Right renal cortex interstitium (tissue), 3 donors: ENCODE measurements at places on chromosomes 7 and 10. TPM values are rescaled to one million over a fixed set of nuclear protein-coding genes. Genes with fewer than 3 reads are reported as not detected.

ABCC2 gene
- 11.1 TPM for polyA plus RNA-seq

PRTFDC1 gene
- 48.3 TPM for polyA plus RNA-seq

NUDT13 gene
- 5.7 TPM for polyA plus RNA-seq

NRP1 gene
- polyA plus RNA-seq: 160 TPM

PPP1R3C gene
- 32.2 TPM for polyA plus RNA-seq

MINPP1 gene
- polyA plus RNA-seq: 45.9 TPM

FOXI2 gene
- 1.7 TPM for polyA plus RNA-seq

CALML3 gene
- not detected for polyA plus RNA-seq

TMEM273 gene
- polyA plus RNA-seq: 2.8 TPM

STRIP2 gene
- 2.2 TPM for polyA plus RNA-seq

CHST15 gene
- polyA plus RNA-seq: 19.3 TPM

FGL2 gene
- 92.3 TPM for polyA plus RNA-seq

NCF1 gene
- polyA plus RNA-seq: 1.5 TPM

NKX1-2 gene
- not detected for polyA plus RNA-seq

ZNF117 gene
- polyA plus RNA-seq: 24.4 TPM

BTBD16 gene
- polyA plus RNA-seq: 0.60 TPM

KNDC1 gene
- 5.5 TPM for polyA plus RNA-seq

OGDHL gene
- polyA plus RNA-seq: 45.7 TPM

CHAT gene
- polyA plus RNA-seq: not detected

ENKUR gene
- polyA plus RNA-seq: 4.9 TPM

OR2A12 gene
- not detected for polyA plus RNA-seq

BICC1 gene
- 90.1 TPM for polyA plus RNA-seq

FBXW4 gene
- 59.7 TPM for polyA plus RNA-seq

ITIH2 gene
- 0.61 TPM for polyA plus RNA-seq

FGF8 gene
- polyA plus RNA-seq: 7.3 TPM

UPK3B gene
- polyA plus RNA-seq: 0.17 TPM

CISD1 gene
- polyA plus RNA-seq: 60.4 TPM

MRC1 gene
- polyA plus RNA-seq: 11.3 TPM

AHR gene
- polyA plus RNA-seq: 30.8 TPM

AEBP1 gene
- 60.0 TPM for polyA plus RNA-seq

OPN1SW gene
- 1.2 TPM for polyA plus RNA-seq

CPED1 gene
- polyA plus RNA-seq: 36.9 TPM

MYPN gene
- polyA plus RNA-seq: 0.08 TPM

DMBT1 gene
- 0.04 TPM for polyA plus RNA-seq

TRIM50 gene
- polyA plus RNA-seq: 0.15 TPM

PRXL2A gene
- polyA plus RNA-seq: 116 TPM

GRM3 gene
- polyA plus RNA-seq: 0.18 TPM

RET gene
- 19.4 TPM for polyA plus RNA-seq

LBX1 gene
- polyA plus RNA-seq: not detected

VGF gene
- 0.21 TPM for polyA plus RNA-seq

CDK13 gene
- 66.1 TPM for polyA plus RNA-seq

PDE6C gene
- polyA plus RNA-seq: 0.24 TPM

TRPV5 gene
- 0.76 TPM for polyA plus RNA-seq

CFAP46 gene
- polyA plus RNA-seq: 6.7 TPM

HDAC9 gene
- polyA plus RNA-seq: 9.5 TPM

SH2D4B gene
- 0.04 TPM for polyA plus RNA-seq

FAM131B gene
- polyA plus RNA-seq: 2.6 TPM

CROT gene
- 34.9 TPM for polyA plus RNA-seq

COL28A1 gene
- 9.8 TPM for polyA plus RNA-seq

RNF32 gene
- 2.9 TPM for polyA plus RNA-seq

CTAGE8 gene
- polyA plus RNA-seq: 9.4 TPM
